ENCODE measurements at places on chromosomes 4 and X.
A peak's percentile ranks its signal among the peaks of the same experiment; 100 is the strongest.

GRCh38 chr4:3176367-3177229 lies 72.4 kb upstream of the MSANTD1 start:
- DNase-seq = no peak

DNA sequence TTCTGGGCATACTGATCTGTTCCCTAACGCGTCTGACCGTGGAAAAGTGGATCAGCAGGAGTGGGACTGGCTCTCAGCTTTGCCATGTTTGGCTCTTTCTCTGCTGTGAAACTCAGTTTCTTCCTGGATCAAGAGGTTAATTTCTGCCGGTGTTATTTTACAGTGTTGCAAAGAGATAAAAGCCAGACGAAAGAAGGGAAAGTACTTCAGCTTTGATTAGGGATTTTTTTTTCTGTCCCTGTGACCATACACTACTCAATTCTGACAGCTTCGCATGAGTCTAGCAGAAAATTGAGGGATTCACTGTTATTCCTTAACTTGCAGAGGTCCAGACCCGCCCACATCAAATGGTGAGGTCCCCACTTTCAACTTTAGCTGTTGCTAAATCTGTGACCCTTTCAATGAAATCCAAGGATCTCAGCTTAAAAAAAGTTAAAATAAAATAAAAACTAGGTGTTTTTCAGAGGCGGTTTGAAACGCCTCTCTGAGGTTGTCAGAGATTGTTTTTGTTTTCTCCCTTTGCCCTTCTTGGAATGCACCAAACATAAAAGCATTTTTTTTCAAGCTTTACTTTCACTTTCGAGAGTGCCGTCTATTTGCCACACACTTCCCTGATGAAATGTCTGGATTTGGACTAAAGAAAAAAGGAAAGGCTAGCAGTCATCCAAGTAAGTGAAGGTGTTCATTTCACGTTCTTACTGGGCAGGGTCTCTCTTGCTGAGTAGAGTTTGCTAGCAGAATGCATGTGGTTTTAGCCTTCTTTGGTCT lies at the start of gene TLR3:
Gene TLR3 (plus strand): TSS at position 576 of the 768 bp plus-strand sequence. CDS start 7,464 bp downstream, outside the sequence.
- DNase-seq = peak; percentile 72

- peak; percentile 27 for DNase-seq
Measured at GRCh38 chrX:21838937-21839333, 482 bp upstream of the MBTPS2 start.

- no peak for DNase-seq
Measured at GRCh38 chr4:145791988-145792387, 112.0 kb downstream of the C4orf51 start.

GRCh38 chr4:163688856-163689255 lies 194.4 kb downstream of the TMA16 start:
- DNase-seq = no peak

DNA sequence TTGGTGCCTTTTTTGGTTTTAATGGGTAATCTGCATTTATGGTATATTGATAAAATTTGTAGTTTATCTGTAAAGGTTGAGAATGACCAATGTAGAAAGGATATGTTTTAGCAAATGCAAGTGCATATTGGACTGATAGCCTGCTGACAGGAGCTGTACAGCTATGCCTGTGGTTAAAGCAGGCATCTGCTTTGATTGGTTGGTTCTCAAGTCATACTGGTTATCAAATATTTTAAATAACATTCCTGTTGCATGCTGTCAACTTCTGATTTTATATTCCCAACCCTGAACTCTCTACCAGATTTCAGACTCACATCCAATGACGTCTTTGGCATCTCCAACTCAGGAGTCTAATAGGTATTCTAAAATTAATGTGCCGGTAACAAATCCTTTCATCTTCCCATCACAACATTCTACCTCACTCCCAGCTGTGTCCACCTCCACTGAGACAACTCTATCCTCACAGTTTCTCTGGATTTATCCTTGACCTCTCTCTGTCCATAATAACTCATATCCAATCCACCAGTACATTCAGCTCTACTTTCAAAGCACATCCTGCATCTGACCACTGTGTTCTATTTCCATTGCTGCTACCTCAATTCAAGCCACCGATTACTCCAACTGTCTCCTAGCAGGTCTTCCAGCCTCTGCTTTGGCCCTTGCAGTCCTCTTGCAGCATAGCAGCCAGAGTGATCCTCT lies 125.7 kb downstream of the CAMK2D start:
- peak; percentile 30 for DNase-seq

DNA sequence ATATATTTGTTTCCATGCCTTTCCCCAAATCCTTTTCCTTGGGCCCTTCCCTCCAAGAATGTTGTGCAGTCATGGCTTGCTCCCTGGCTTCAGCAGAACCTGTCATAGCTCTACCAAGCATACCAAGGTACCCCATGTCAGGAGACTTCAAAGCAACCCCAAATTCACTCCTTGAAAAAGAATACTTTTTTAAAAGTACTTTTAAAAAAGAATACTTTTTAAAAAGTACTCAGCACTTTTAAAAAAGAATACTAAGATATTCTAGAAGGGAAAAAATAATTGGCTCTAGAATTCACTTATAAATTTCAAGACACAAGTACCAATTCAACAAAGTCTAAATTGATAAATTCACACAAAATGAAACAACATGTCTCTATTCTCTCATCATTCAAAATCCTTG lies 76.0 kb downstream of the NR3C2 start:
- DNase-seq = no peak

GRCh38 chr4:141153751-141154510 lies 20.7 kb upstream of the RNF150 start:
- no peak for DNase-seq

- DNase-seq = no peak
Measured at GRCh38 chr4:128337863-128338262, 50.2 kb upstream of the PGRMC2 start.

DNA sequence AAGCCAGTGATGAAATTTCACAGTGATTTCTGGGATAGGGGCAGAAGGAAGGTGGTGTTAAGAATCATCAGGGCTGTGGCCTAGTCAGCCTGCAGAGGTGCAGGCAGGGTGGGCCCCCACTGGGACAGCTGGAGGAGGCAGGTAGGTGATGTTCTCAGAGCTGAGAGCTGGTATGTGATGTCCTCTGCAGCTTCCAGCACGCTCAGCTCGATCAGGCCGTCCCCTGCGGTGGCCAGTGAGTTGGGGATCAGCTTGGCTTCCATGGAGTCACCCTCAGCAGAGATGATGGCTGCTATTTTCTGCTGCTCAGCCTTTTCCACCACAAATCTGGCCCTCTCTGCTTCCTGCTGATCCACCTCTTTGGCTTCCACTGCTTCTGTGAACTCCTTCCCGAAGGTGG lies 81.1 kb downstream of the IL1RAPL2 start:
- no peak for DNase-seq
